ENCODE measurements at places on chromosomes 3 and 15. TPM values are rescaled to one million over a fixed set of nuclear protein-coding genes. Genes with fewer than 3 reads are reported as not detected.
A peak's percentile ranks its signal among the peaks of the same experiment; 100 is the strongest.

GRCh38 chr3:58347984-58348383 is 15.3 kb downstream of the PXK start:
- no peak for DNase-seq

DNA sequence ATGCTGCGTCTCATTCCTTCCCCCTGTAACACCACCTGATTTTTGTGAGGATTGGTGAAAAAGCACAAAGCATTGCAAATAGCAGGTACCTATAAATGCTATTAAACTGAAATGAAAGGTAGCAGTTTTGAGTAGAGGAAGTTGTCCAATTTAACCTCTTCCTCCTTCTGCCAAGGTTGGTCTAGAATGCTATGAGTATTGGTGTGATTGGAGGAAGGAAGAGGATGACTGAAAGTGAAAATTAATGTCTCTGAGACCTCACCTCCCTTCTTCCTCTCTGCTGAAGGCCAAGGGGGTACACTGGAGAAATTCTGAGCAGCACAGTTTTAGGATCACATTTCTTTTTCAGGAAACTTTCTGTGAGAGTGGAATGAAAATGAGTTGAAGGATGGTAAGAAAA is 94.4 kb downstream of the DTWD1 start:
- no peak for DNase-seq

GRCh38 chr3:3708769-3709115 is 90.5 kb upstream of the LRRN1 start:
- DNase-seq, result no peak

GRCh38 chr3:114799816-114800215 is 347.3 kb downstream of the ZBTB20 start:
- no peak for DNase-seq

PLA2G4E gene
- not detected for total RNA-seq

SLC9C1 gene
- 0.64 TPM for total RNA-seq

GRCh38 chr15:62559381-62559733 is 394.3 kb upstream of the C2CD4B start:
- DNase-seq, result no peak

GRCh38 chr3:114745322-114746240 is 401.5 kb downstream of the ZBTB20 start:
- no peak for DNase-seq

- no peak for DNase-seq
These were observed 229.8 kb downstream of the LRTM1 start for GRCh38 chr3:54698054-54698453.

- no peak for DNase-seq
These were observed 25.1 kb downstream of the SLC2A2 start for GRCh38 chr3:171001250-171001893.

MTHFS gene
- total RNA-seq, result 76.4 TPM

DNA sequence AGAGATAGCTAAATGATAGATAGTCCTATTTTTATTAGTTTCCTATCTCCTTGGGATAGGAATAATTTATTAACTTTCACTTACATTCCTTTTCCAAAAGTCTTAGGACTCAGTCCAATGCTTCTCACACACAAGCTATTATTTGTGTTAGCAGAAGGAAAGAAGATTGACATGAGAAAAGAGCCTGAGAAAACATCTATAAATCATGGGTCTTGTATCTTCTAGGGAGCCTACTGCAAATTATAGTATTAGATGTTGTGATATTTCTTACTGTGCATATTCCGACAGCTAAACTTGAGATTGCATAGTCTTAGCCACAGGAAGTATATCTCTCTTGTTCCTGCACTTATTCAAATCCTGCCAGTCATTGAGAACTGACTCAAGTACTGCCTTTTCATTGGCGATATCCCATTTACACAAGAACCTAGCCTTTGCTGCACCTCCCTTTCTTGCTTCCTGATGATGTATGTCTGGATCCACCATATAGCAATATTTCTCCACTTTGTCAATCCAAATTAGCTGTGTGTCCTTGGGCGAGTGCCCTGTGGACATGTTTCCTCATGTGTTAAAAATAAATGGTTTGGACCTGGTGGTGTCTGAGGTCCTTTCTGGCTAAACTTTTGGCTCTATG is 245.1 kb upstream of the LMCD1 start:
- no peak for DNase-seq

MYRIP gene
- total RNA-seq, result 0.21 TPM

DNA sequence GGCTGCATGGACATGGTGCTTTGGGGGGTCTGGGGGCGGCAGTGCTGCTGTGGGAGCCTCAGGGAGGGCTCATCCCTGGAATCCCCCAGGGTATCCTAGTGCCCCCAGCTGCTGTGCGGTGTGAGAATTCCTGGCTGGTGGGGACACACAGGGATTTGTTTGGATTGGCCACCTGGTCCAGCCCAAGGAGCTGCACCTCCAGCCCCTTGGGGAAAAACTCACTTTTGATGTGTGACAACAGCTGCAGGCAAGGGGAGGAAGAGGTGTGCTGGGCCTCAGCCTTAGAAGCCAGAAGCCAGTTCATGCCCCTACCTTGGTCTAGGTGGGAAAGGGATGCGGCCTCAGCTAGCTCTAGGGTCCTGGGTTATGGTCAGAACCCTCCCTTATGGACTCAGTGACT is 8.4 kb upstream of the COMMD4 start:
- no peak for DNase-seq

PARP15 gene
- total RNA-seq, result 0.37 TPM

FRMD5 gene
- total RNA-seq, result 14.3 TPM

GRCh38 chr3:109806929-109807328 is 469.6 kb upstream of the DPPA4 start:
- peak; percentile 8 for DNase-seq

DNA sequence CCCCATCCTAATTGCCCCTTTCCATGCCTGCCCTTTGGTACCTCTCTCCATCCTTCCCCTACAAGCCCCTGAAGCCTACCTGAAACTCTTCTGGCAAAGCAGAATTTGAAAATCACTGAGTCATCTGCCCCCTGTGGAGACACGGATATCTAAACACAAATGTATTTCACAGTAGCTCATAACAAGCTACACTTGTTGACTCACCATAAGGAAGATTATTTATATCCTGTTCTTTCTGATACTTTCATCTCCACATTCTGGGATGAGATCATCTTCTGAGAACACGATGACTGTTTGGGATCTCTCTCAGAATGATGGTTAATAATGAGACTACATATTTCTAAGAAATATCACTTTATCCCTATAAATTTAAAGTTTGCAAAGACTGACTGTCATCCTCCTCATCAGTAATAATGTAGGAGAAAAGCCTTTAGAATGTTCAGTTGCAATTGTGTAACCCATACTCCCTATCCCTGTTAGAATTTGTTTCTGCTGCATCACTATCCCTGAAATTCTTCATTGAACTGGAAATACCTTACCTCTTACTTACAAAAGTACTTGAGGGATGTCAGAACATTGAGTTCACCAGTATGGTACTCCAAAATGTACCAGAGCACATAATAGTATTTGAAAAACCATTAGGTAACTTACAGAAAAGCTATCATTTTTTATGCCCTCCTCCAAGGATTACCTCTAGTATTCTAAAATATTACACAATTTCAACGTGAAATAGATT is 116.1 kb upstream of the IL12A start:
- peak; percentile 43 for DNase-seq

NRG4 gene
- 6.3 TPM for total RNA-seq

DNA sequence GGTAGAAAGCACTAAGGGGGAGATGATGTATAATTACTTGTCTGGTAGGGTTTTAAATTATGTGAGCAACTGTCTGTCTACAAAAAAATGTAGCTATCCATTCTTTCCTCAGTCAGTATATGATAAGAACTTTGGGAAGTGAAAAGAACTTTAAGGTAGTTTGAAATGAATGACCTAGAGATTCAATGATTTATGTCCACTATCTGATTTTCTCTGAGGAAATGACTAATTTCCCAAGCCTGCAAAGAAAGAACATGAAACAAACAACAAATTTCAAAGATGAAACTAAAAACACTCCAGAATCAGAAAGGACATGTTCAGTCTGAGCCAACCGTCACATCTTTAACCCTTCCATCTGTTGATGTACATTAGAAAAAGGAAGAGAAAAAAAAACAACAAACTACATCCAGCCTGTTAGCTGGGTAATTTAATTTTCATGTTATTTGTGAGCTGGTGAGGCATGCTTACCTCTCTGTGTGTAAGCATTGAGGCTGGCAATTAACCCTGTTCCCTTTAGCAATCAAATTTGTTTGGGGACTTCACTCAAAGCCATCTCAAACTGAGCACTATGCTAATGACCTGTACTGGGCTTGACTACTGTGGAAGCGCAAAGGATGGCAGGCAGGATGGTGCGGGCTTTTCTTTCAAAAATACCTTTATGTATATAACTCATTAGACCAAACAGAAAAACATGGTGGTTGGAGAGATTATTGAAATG is 220.1 kb downstream of the TUSC7 start:
- no peak for DNase-seq

DNA sequence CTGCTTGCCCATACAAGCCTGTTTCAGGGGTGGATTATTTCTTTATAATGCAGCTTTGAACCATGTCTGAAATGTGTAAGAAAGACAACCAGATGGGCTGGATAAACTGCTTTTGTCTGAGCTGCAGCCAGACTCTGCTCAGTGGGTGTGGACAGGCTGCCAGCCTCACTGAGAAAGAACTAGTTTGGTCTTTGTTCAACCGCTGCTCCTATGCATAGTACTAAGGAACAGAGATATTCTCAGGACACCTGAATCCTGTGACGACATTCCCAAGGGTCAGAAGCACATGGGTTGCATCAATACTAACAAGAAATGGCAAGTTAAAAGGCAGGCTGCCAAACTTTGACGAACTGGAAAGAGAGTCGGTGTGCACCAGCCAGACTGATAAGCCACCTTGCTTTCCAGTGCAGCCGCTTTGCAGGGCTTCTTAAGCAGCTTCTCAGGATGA is 57.2 kb downstream of the PLD1 start:
- no peak for DNase-seq

- DNase-seq, result no peak
These were observed 71.4 kb downstream of the EXOG start for GRCh38 chr3:38567498-38567897.

GRCh38 chr3:53166781-53167291 is 5.8 kb downstream of the PRKCD start:
- peak; percentile 73 for DNase-seq

GRCh38 chr3:196454935-196455334 is 22.7 kb upstream of the UBXN7 start:
- DNase-seq, result no peak

GRCh38 chr15:68651916-68652525 is 73.2 kb downstream of the CORO2B start:
- no peak for DNase-seq

FBXO40 gene
- total RNA-seq, result 0.08 TPM

DNA sequence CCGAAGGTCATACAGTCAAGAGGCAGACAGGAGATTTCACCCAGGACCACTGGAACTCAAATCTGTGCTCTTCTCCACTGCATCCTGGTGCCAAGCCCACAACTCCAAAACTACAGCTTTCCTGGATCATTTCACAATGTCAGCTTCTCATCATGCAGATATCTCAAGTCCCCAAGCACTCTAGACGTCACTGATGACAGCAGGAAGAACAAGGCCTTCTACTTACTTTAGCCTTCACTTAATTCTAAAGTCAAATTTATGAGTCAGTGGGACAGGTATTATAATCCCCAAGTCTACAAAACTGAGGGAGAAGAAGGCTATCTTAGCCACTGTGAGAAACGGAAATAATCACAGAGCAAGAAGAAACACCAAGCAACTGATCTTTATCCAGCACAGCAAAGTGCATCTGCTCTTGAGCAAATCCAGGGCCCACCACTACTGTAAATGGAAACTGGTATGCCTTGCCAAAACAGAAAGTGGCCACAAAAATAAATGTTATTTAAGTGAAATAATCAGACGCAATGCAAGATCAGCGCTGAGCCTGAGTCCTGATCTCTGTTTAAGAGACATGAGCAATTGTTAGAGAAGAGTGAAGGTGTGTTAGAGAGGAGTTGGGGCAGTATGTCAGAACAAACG is 928 bp downstream of the RAD18 start:
- no peak for DNase-seq

DNA sequence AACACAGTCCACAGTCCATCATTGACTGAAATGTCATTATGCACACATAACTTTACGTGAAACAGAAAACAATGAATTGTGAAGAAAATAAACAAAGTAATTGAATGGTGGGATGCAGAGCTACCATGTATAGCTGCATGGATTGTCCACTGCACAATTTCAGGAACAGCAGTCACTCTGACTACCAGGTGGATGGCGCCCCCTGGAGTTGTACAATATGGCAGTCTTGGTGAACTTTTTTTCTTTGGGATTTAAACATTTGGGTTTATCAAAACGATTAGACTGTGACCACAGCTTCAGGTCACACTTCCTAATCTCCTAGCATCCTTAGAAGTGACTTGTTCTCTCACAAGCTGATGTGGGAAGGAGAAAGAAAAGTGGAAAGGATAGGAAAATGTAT is 48.9 kb upstream of the TCF12 start:
- DNase-seq, result peak; percentile 62

- no peak for DNase-seq
These were observed 56.4 kb downstream of the CGGBP1 start for GRCh38 chr3:88002448-88002847.

- no peak for DNase-seq
These were observed 65.6 kb upstream of the PLXNA1 start for GRCh38 chr3:126917232-126917804.

GRCh38 chr3:123419181-123419849 is 29.6 kb downstream of the ADCY5 start:
- DNase-seq, result no peak

All from SK-MEL-5 (cell line).